ENCODE measurements at places on chromosomes 3 and 15.

- DNase-seq: peak; percentile 9
These were observed 192.1 kb upstream of the EOMES start for GRCh38 chr3:27914199-27914598.

GRCh38 chr3:106529738-106530137 lies 660.9 kb upstream of the CBLB start:
- DNase-seq: no peak

DNA sequence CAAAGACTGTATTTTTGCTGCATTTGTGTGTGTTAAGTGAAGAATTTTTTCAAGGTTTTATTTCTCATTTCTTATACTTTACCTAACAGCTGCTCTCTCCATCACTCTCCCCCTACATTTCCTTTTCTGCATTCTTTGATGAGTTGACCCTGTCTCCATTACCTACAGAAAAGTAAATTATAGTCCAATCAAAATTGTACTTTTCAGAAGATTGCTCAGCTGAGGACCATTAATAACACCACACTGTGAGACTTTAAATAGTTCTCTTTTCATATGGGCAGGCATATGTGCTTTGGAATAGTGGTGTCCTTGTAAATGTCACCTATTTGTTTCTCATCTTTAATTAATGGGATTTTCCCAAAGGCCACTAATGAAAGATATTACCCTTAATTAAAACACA lies 234.7 kb upstream of the GPR149 start:
- no peak for DNase-seq

- peak; percentile 17 for DNase-seq
These were observed 52.9 kb downstream of the LRTM1 start for GRCh38 chr3:54874816-54875556.

DNA sequence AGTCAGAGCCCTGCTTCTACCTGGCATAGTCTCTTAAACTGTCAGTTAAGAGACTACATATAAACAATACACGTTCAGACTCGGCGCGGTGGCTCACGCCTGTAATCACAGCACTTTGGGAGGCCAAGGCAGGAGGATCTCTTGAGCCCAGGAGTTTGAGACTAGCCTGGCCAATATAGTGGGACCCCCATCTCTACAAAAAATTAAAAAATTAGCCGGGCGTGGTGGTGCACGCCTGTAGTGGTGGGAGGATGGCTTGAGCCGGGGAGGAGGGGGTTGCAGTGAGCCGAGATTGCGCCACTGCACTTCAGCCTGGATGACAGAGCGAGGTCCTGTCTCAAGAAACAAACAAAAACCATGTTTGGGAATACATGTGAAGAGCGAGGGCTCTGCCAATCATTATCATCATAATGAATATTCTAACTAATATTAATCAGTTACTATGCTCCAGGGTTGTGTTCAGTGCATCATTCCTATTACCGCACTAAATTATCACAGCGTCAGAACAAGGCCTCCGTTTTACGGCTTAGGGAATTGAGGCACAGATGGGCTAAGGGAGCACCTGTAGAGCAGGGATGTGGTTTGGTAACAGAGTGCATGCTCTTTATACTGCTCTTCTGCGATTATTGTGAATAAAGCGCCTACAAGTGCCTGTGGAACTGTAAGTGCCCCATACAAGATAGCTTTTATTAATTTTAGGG lies 844 bp upstream of the UQCC5 start:
- DNase-seq: no peak

- DNase-seq: no peak
These were observed 354.8 kb upstream of the DNAJC19 start for GRCh38 chr3:181344331-181344730.

GRCh38 chr15:74428442-74428787 lies 5.3 kb downstream of the SEMA7A start:
- no peak for DNase-seq

- peak; percentile 83 for DNase-seq
These were observed 132.4 kb upstream of the LPP start for GRCh38 chr3:188021502-188022040.

GRCh38 chr3:188573956-188574355 lies 420.0 kb downstream of the LPP start:
- DNase-seq: no peak

- peak; percentile 75 for DNase-seq
These were observed 37.9 kb downstream of the UBR1 start for GRCh38 chr15:43067717-43068461.

DNA sequence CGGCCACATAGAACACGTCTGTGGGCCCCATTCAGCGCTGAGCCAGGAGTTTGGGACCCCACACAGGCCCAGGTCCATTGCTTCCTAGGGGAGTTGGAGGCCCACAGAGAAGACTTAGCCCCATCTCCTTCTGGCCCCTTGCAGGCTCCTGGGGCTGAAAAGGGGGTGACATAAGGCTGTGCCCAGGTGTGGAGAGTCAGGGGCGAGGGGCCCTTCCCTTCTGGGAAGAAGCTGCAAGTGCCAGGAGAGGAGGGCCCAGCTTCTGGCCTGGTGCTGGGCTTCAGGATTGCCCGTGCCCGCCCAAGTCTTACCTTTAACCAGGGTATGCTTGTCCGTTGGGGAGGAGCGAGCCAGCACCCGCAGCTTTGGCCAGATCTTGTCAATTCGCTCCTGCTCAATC lies 28.9 kb upstream of the SEC13 start:
- DNase-seq: no peak

DNA sequence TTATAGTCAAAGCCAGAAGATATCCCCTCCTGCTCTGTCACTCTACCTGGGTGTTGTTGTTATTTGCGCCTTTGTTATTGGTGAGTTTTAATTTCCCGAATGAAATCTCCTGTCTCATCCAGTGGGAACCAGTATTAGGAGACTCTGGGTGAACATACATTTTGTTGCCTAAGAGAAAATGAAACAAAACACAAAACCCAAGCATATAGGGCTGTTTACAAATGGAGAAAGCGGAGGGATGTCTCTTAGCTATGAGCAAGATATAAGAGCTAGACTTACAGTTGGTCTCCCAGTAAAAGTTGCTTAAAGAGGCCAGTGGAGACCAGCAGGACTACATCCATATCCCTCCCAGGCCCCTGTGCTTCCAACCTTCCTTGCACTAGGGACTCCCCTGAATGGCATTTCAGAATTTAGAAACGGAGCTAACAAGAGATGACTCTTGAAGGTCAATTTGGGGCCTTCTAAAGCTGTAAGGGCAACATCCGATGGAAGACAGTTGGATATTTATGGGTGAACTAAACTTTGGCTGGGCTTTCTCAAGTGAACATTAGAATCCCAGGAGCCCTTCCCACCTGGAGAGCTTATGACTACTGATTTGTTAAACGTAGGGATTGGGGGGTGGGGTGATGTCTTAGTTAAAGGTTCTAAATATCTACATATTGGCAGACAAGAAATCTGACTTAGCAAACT lies 2.7 kb downstream of the EOMES start:
- no peak for DNase-seq

GRCh38 chr15:57604507-57604906 lies 12.8 kb downstream of the MYZAP start:
- no peak for DNase-seq
